ENCODE measurements at places on chromosomes 1 and 21.

- DNase-seq, result no peak
Observed at GRCh38 chr1:221565711-221566110, 176.2 kb downstream of the DUSP10 start.

DNA sequence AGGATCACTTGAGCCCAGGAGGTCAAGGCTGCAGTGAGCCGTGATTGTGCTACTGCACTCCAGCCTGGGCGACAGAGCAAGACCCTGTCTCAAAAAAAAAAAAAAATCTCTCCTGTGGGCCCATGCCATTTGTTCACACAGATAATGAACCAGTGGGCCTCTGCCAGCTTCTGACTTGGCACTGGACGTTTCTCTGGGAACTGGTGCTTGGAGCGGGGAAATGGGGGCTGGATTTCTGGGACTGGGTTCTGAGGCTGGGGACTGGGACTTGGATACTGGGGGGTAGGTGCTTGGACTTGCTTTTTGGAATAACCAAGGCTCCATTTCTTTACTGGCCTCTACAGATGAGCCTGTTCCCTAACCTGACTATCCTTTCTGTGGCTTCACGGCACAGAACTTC is 9.7 kb downstream of the IFI6 start:
- DNase-seq, result no peak

GRCh38 chr1:70820995-70821394 is 226.6 kb downstream of the PTGER3 start:
- DNase-seq, result no peak

- no peak for DNase-seq
Observed at GRCh38 chr1:147388969-147389368, 146.5 kb downstream of the CHD1L start.

DNA sequence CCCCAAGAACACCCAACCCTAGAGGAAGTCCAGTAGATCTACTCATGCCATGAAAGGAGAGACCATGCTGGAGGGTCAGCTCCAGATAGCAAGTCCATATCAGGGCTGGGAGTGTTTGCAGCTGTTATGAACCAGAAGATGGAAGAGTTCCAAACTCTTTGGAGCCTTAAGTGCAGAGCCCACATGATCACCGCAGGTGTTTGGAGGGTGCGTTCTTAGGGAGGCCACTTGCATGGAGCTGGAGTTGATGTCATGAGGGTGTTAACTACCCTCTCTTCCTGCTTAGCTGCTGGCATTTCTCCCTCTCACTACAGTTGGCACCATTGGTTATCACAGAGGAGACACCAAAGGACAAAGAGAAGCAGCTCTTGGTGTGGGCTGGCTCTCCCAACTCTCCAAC is 616.9 kb downstream of the AJAP1 start:
- no peak for DNase-seq
